Activated T-cell treated with anti-CD3 and anti-CD28 coated beads, Interleukin-2, amount 50 U/mL, for 4 hours (primary cell): ENCODE measurements at places on chromosomes 2 and 18.

DNA sequence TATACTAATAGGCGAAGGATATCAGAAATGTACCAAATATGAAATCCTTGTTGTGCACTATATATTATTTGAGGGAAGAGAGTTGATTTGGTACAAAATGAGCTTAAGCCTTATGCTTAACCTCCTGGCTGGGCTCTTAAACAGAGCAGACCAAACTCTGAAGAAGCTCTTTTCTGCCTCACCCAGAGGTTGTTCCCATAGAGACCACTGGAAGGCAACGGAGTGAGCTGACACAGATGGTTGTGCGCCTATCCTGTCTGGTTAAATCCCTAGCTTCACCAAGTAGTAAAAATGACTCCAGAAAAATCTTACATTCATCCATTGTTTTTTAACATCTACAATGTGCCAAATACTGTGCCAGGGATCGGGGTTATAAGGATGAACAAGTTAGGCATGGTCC lies 55.9 kb upstream of the NOL4 start:
- no peak for DNase-seq

GRCh38 chr18:35927430-35927829 lies 45.0 kb upstream of the RMP24 start:
- DNase-seq: no peak

- DNase-seq: no peak
Measured at GRCh38 chr2:156933645-156934225, 323.8 kb upstream of the GALNT5 start.

- no peak for DNase-seq
Measured at GRCh38 chr2:27779417-27780055, 8.0 kb downstream of the MRPL33 start.

- DNase-seq: no peak
Measured at GRCh38 chr18:49768051-49768391, 45.3 kb downstream of the ACAA2 start.

DNA sequence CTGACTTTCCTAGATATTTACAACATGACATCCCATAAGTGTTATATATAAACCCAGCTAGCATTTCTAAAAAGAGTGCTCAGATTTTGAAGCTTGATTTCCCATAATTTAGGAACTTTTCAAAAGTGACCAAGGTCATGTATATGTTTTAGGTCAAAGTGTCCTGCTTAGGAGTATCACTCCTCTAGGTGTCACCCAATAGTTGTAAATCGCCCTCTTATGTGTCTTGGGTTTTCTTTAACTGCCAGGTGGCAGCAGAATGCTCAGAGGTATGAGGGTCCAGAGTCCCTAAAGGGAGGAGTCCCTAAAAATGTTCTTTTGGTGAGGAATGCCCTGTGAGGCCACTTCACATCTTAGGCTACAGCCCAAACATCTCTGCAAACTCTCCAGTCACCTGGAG lies 358.3 kb downstream of the CELF4 start:
- DNase-seq: no peak

DNA sequence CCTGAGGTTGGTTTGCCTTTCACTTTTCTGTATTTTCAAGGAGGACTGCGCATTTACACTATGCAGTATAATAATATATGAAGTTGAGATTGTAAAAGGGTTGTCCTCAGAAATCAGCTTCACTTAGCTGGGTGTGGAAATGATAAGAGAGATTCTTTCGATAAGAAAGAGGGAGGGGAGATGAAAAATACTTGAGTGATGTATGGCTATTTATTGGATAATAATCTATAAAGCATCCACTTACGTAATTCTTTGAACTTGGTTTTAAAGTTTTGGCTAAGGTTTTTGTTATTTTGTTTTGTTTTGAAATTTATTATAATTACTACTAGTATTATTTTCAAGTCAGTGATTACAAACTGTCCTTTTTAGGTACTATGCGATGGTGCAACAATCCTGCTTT lies 40.6 kb downstream of the EFEMP1 start:
- no peak for DNase-seq

- no peak for DNase-seq
Measured at GRCh38 chr2:27092696-27093429, 6.3 kb downstream of the KHK start.

DNA sequence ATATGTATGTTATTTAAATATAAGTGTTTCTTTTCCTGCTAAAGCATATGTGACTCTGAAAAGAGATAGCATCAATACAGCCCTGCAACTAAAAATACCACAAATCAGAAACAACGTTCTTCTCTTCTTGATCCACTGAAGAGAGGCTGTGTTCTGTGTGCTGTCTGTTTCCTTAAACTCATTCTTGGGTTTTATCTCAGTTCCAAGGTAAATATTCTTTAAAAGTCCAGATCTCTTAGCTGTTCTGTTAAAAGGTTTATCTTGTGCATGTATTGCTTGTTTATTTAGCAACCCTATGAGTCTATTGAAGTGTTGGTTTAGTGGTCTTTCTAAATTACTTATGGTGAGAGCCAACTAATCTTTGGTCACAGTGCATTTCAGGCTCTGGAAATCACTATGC lies 173.3 kb upstream of the NT5C1B start:
- no peak for DNase-seq
